ENCODE measurements at places on chromosomes 5 and 9.

DNA sequence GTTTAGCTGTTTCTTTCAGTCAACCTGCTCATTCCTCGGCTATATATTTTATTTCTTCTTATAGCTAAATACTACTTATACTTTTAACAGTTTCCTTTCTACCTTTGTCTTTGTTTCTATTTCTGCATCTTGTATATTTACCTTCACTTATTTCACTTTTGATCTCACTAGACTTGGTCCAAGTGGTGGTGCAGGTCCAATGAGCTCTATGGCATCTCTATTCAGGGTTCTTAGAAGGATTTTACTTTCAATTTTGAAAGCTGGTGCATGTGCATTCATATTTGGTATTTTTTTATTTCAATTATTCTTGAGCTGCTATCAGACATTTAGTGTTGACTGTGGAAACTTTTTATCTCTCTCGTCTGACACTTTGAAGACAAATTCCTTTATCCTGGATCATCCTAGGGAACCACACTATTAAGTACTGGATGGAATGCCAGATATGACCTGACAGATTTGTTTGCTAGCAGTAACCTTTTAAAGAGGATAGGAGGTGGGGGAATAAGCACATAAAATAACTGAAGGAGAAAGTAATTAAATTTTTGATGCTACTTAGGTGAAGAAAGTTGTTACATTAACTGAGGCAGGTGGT lies 123.1 kb upstream of the PJA2 start:
- no peaks in the 10 kb centered on the region for H3K27me3 ChIP-seq
- no peak overlapping the region for H3K27ac ChIP-seq
- DNase-seq: no peak
- no peaks in the 10 kb centered on the region for H3K4me1 ChIP-seq

GRCh38 chr9:113587471-113588031 lies 124.0 kb downstream of the RGS3 start:
- no peak overlapping the region for H3K4me3 ChIP-seq
- no peak overlapping the region for H3K27ac ChIP-seq

- no peak overlapping the region for H3K27ac ChIP-seq
- H3K4me3 ChIP-seq: no peak overlapping the region
- no peaks in the 10 kb centered on the region for H3K4me1 ChIP-seq
- DNase-seq: no peak
- no peaks in the 10 kb centered on the region for H3K36me3 ChIP-seq
These were observed 24.5 kb upstream of the EXOC3 start for GRCh38 chr5:418162-419121.

DNA sequence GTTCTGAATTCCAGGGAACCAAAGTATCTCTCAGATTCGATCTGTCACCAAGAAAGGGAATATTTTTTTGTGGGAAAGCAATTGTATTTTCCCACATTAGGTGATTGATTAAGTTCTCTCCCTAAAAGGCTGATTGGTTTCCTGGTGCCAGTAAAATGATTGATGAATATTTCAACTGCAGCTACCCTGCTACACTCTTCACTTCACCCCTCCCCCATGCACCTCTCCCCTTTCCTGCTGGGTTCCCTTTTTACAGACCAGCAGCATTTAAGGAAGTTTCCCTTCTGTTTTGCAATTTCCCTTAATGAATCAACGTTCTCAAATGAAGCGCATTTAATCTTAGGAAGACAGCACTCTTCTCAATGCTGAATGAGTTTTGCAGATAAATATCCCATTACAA lies 13.1 kb downstream of the NR6A1 start:
- H3K27me3 ChIP-seq: peaks cover 6% of the 10 kb centered on the region
- H3K36me3 ChIP-seq: no peaks in the 10 kb centered on the region
- no peak for DNase-seq
- H3K27ac ChIP-seq: no peak overlapping the region
- H3K4me3 ChIP-seq: no peak overlapping the region

GRCh38 chr5:123124859-123125595 lies 36.0 kb downstream of the PRDM6 start:
- H3K36me3 ChIP-seq: no peaks in the 10 kb centered on the region
- H3K27me3 ChIP-seq: no peaks in the 10 kb centered on the region
- DNase-seq: no peak
- no peaks in the 10 kb centered on the region for H3K4me1 ChIP-seq

DNA sequence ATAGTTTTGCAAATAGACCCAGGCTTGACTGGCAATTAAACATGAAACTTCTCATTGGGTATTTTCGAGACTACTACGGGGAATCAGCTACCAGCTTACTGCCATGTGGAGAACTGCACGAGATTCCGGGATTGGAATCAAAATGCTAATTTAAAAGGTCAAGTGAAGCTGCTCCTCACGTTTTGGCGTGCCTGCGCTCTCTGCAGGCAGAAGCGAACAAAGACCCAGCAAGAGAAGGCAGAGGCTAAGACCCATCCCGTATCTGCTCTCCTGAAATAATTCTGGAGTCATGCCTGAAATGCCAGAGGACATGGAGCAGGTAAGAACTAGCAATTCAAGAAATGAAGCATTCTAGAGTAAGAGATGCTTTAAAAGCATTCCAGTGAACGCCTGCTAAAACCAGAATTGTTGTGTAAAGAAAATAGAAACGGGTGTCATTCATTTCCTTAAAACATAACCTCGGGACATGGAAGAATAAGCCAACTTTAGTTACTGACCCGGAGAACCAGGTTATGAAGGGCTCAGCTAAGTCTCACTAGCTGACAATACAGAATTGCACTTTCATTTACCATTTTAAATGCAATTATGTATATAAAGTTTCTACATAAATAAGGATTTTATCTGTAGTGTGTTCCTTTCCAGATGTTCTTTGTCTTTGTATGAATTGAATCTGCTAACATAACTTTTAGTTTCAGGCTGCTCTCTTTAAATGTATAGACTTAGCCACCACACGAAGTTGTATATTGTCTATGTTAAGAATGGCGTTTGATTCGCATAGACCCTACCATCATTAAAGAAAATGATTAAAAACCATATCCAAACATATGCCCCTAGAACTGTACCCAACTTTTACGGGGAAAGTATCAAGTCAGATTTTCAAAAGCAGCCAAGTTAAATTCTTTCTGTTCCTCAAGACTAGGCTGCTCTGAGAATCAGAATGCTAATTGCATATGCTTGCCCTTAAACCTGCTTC lies 2.0 kb upstream of the MAT2B start:
- H3K4me1 ChIP-seq: peaks cover 17% of the 10 kb centered on the region
- no peaks in the 10 kb centered on the region for H3K27me3 ChIP-seq
- DNase-seq: no peak
- no peaks in the 10 kb centered on the region for H3K36me3 ChIP-seq

- H3K4me1 ChIP-seq: peaks cover 20% of the 10 kb centered on the region
- DNase-seq: no peak
- no peaks in the 10 kb centered on the region for H3K27me3 ChIP-seq
- no peak overlapping the region for H3K4me3 ChIP-seq
These were observed 1.8 kb downstream of the SCAMP1 start for GRCh38 chr5:78362220-78362619.

DNA sequence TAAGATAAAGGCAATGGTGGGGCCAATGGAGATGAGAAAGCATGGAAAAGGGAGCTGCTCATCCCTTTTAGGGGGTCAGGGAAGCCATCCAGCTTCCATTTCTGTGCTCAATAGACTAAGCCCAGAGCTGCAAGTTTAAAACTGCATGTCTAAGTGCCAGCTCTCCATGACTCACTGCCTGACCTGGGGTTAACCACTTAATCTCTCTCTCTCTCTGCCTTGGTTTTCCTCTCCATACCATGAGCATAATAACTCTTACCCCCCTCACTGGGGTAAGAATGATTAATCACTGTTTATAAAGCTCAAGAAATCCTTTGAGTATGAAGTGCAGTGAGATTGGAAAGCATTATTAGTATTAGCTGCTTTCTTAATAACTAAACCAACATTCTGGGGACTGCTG lies 1382.4 kb upstream of the WWC1 start:
- no peaks in the 10 kb centered on the region for H3K27me3 ChIP-seq
- H3K36me3 ChIP-seq: no peaks in the 10 kb centered on the region
- H3K4me3 ChIP-seq: no peak overlapping the region

DNA sequence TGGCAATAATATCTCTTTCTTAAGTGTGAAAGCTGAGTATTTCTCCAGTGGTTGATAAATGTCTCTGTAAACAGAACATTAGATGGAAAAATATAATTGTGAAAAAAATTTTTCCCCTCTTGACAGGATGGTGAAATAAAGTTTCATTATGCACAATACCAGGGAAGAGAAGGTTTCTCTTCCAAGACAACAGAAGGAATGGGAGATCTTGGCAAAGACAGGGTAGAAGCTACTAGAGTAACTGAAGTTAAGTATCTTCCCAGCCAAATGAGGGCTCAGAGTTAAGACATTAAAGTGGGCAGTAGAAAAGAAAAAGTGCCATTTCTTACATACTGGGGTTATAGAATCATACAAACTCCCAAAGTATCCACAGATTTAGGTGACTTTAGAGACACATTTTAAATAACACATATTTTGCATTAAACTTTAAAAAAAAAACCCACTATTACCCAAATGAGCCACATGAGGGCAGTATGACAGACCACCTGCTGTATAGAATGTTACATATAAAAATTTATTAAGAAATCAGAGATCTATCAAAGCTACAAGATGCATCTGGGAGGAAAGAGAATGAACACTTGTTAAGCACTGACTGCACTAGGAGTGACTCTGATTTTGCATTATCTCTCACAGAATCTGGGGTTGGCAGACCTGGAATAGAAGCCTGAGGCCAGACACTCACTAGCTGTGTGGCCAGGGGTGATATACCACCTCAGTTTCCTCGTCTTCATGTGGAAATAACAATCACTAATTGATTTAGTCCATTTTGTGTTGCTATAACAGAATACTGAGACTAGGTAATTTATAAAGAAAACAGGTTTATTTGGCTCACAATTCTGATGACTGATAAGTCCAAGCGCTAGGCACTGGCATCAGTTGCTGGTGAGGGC lies 98.5 kb downstream of the ARSB start:
- no peak for DNase-seq
- H3K27ac ChIP-seq: no peak overlapping the region
- H3K4me3 ChIP-seq: no peak overlapping the region
- peaks cover 4% of the 10 kb centered on the region for H3K36me3 ChIP-seq
